ENCODE measurements at places on chromosomes 2 and 18.

- DNase-seq: no peak
Measured at GRCh38 chr2:241069821-241070281, 32.2 kb downstream of the MTERF4 start.

- DNase-seq: no peak
Measured at GRCh38 chr2:240933048-240933965, 27.2 kb downstream of the CROCC2 start.

GRCh38 chr2:127649100-127649611, 3.2 kb downstream of the GPR17 start:
- no peak for DNase-seq

GRCh38 chr2:144332356-144333142, 187.4 kb downstream of the ZEB2 start:
- peak; percentile 92 for DNase-seq

DNA sequence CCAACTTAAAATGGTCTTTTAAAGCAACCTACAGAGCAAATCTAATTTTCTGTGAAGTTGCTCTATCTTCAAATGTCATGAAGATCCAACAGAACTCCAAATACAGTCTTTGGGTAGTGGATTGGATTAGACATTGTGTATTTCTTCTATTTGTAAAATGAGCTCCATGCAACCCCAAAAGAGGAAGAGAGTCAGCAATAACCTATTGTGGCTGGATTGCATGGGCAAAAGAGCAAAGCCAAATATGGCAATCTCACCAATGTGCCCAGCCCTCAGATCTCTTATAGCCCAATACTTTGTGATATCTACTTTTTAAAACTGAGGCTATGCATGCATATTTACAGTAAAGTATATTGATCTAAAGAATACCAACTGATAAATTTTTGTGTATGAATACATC, 146.3 kb downstream of the TXNL1 start:
- DNase-seq: peak; percentile 35

DNA sequence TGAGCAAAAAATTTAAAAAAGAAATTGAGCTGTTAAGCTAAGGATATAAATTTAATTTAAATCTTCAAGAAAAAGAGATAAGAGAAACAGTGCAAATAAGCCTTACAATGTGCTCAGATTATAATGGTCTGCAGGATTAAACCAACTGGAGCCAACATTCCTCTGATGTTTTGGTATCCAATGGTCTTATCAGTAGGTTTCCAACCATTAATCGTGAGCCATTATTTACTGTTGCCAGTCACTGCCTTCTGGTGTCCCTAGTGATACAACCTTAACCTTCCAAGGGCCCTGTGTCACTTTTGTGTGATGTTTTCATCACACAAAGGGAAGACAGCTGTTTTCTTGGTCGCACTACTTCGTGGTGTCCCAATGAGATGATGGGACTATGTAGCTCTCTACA, 134.5 kb upstream of the CTAGE1 start:
- DNase-seq: no peak

DNA sequence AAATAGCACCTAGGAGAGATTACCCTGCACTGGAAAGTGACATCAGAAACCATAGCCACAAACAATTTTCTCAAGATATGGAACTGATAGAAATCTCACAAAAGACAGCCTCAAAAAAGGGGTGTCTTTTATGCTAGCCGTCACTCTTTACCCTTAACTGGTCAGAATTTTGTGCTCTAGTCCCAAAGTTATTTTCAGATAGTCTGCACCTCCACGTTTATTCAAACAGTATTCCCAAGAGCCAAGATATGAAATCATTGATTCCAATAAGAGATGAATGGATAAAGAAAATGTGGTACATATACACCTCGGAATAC, 23.5 kb upstream of the PMAIP1 start:
- no peak for DNase-seq

DNA sequence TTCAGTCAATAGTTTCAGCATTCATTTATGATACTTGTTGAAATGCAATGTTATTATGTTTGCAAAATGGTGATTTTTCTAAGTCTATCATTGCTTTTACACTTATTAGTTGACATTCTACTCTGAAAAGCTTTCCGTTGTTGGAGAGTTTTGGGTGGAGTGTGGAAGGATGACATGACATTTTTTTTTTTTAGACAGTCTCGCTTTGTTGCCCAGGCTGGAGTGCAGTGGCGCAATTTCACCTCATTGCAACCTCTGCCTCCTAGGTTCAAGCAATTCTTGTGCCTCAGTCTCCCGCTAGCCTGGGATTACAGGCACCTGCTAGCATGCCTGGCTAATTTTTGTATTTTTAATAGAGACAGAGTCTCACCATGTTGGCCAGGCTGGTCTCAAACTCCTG, 29.8 kb downstream of the PIKFYVE start:
- DNase-seq: no peak

All from AML-193 (cell line).